Stimulated activated CD4-positive, alpha-beta T cell treated with anti-CD3 and anti-CD28 coated beads, Interleukin-2, amount 100 ng/mL, for 24 hours (primary cell): ENCODE measurements at places on chromosomes 2 and 18.

DNA sequence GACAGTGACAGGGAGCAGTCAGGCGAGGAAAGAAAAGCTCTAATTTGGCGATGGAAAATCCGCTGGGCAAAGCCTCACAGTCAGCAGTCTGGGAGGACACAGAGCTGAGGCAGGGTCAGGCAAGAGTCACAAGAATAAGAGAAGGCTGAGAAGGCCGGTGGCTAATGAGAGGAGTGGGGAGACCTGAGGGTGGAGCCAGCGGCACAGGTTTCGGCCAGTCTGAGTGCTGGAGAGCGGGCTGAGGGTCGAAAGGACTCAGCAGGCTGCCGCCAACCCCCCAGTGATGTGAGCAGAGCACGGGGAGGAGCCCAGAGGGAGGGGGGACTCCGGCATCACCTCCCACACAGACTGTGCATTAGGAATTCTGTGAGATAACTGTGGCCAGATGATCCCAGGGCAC lies 500.6 kb upstream of the MYT1L start:
- no peak for DNase-seq

DNA sequence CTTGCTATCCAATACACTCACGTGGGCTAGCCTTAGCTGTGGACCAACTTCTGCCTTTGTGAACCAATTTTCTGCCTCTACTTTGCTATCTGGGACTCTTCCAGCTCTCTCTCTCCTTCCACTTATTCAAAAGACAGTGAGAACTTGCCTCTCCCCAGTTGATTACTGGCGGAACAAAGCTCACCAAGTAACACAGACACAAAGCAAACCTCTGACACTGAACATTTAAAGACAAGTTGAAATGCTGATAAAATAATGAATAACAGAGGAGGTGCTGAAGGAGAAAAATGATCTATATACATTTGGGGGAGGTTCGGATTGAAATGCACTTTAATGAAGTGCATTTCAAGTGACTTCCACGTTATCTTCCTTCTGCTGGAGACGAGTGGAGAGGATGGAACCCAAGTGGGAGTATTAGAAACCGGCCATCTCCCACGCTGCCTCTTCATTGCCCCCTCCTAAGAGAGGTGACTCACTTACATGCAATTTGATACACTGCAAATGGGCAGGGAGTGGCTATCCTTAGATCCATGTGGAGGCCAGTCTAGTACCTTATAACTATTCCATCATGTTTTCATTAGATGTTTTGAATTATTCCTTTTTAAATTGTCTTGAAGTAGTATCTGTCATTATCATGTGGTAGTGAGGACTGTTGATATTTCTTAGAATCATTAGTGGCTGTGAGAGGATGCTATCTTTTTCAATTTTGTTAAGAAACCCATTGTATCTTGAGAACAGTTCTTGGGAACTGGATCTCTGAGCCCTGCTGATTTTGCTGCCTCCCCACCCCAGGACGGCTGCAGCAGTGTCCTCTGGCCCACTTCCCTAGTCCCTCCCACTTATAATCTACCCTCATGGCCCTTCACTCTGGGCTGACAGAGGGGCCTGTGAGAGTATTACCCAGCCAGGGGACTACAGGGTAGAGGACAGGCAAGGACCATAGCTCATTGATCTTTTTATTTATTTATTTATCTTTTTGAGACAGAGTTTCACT lies 6.0 kb upstream of the GLI2 start:
- DNase-seq: no peak

DNA sequence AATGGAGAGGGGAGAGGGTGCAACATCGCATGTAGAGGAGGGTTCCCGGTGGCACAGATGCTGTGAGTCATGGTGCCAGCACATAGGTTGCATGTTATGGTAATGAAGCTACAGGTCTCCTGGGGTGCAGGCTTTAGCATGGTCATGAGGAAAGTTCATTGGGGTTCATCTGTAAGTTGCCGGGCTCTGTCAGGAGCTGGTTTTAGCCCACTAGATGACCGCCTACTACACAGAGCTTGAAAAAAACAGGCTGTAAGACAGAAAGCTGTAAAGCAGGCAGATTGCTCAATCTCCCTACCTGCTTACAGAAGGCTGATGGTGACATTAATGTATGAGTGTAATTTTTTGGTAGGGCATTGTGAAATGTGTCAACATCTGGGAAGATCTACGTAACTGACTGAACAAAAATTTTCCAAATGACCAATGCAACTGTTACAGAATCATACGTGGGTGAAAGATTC lies 23.9 kb downstream of the DYSF start:
- no peak for DNase-seq

DNA sequence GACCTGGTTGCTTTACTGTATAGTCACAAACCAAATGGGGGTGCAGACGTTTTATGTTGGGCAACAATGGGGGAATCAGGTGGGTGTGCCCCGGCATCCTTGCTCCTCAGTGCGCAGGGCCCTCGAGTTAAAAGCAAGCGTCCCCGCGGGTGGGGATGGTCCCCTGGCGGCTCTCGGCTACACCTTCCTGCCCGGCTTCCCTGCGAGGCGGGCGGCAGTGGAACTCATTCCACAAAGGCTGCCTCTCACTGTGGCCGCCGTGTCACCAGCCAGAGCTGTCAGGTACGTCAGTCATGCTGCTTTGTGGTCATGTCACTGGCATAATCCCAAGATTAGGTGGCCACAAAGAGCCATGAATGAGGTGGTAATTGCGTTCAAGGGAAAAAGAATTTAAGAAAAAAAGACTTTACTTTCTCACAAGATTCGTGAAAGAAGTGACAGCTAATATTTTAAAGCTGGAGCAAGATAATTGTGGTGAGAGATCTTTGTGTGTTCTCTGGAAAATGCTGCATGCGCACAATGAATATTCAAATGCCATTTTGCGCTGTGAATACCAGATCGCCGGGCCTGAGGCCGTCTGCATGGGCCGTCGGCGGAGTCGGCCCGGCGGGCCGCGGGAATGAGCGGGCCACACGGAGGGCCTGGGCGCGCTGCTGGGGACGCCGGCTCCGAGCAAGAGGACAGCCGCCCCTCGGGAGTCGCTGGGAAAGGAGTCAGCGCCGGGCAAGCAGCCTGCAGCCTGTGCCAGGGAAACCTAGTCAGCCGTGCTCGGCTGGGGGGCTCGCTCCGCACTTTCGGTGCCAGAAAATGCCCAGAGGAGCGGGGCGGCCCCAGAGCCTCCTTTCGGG lies 82.3 kb upstream of the LDLRAD4 start:
- peak; percentile 46 for DNase-seq

GRCh38 chr2:223442847-223443246 lies 159.3 kb downstream of the SCG2 start:
- DNase-seq: no peak

- DNase-seq: no peak
Observed at GRCh38 chr2:146844226-146844990, 1000.4 kb upstream of the ACVR2A start.

DNA sequence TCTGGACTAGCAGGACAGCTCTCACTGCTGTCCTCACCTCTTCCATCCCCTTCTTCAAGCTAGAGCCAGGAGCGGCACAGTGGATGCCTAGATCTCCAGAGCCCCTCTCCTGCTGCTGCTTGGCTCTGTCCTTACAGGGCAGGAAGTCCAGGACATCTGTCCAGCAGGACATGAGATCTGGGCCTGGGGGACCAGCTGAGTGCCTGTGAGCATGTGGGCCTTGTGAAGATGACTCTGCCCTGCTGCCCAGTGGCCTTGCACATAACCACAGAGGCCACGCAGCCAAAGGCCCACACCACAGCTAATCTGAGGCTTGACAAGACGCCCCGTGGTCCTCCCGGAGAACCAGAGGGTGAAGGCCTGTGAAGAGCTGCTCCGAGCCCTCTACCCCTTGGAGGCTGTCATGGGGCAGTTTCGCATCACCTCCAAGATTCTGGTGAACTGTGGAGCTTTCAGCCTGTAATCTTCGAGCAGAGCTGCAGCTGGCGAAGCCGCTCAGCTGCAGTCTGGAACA lies 516.7 kb upstream of the HS6ST1 start:
- DNase-seq: no peak

- DNase-seq: no peak
Observed at GRCh38 chr18:45012286-45012685, 331.6 kb downstream of the SETBP1 start.

DNA sequence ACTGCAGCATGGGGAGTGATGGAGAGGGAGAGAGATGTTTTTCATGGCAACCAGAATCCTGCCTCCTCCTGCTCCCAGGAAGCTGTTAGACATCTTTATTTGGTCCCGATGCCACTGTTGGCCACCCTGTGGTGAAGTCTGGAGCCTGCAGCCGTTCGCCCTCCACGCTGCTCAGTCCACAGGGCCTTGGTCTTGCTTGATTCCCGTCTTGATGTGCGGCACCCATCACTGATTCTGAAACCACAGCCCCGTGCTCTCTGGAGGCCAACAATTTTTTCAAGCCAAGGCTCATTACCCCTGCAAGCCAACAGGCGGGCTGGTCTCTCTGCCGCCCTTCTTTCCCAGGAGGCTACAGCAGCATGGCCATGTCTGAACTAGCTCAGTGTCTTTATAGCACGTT lies 24.5 kb downstream of the SIGLEC15 start:
- DNase-seq: no peak
